ENCODE measurements at places on chromosomes 11 and 22.

DNA sequence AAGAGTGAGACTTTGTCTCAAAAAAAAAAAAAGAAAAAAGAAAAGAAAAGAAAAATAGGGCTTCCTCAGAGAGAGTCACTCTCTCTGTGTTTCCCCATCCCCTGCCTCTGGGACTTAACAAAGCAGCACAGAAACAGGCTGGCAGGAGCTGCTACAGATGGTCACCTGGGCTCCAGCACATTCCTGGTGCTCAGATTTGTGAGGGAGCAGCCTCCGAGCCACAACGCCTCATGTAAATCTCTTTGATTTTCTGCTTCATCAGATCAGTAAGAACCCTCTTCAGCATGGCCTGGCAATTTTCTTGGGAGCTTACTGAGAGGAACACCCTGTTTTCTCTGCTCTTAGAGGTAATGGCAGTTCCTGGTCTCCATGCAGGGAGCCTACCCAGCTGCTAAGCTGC lies 15.2 kb upstream of the LDHA start:
- no peak for DNase-seq

DNA sequence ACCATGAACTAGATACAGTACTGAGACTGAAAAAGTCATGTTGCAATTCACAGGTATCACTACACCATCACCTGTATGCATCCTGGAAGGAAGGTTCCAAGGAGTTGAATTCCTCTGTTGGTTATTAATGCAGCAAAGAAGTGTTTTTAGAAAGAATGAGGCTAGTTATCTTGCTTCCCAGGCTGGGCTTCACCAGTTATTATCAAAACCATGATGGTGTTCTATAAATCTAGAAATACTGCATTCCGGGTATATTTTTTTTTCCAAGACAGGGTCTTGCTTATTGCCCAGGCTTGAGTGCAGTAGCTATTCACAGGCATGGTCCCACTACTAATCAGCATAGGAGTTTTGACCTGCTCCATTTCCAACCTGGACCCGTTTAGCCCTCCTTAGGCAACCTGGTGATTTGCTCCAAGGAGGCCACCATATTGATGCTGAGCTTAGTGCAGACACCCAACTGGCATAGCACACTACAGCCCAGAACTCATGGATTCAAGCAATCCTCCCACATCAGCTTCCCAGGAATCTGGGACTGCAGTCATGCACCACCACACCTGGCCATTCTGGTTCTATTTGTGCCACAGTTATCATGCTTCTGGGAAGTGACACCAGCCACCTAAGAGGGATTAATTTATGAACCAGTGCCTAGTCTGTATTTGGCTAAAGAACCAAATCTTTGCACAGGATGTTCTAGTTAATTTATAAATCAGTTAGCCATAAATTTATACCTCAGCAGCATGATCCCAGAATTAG lies 1.6 kb upstream of the MPEG1 start:
- no peak for DNase-seq

- DNase-seq, result no peak
Observed at GRCh38 chr11:69877235-69877634, 58.0 kb upstream of the FGF3 start.

- DNase-seq, result no peak
Observed at GRCh38 chr11:87141322-87141721, 103.6 kb downstream of the TMEM135 start.

- no peak for DNase-seq
Observed at GRCh38 chr22:25334162-25334490, 114.7 kb downstream of the CRYBB2 start.

DNA sequence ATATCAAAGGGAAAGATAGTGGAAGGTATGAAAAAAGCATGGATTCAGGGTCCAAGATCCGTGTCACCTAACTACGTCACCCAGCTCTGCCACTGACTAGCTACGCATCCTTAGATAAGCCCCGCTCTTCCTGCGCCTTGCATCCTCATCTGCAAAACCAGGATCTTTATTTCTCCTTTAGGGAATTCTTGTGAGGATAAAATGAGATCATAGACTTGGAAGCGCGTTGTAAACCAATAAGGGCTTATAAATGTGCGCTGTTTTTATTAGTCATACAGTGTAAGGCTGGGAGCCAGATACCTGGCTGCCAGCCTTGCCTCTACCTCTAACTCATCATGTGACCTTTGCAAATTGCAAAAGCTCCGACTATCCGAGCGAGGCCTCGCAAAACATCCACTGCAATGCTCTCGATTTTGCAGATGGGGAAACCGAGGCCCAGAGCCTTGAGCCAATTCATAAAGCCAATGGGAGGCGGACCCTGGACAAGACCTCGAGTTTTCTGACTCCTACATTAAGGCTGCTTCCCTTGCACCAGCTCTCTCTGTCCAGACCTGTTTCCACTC lies 753 bp downstream of the PRPF19 start:
- no peak for DNase-seq

DNA sequence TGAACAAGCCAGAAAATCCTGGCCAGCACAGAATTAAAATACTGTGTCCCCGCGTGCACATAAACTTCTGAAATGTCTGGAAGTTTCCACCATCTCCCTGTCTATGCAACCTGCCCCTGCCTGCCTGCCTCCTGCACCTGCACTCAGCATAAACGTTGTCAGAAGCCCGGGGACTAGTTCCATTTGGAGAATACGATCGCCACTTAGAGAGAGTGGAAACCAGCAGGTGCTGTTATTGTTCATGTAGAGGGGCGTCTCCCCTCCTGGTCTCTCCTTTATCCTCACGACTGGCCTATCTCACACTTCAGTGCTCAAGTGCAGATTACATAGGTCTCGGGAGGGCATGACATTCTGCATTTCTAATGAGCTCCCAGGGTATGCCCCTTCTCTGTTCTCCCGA lies 35.6 kb downstream of the MPPED1 start:
- DNase-seq, result no peak

GRCh38 chr22:45102896-45103420 lies 60.8 kb upstream of the NUP50 start:
- DNase-seq, result no peak

- peak; percentile 22 for DNase-seq
Observed at GRCh38 chr11:17352950-17353820, 1.6 kb downstream of the NCR3LG1 start.

DNA sequence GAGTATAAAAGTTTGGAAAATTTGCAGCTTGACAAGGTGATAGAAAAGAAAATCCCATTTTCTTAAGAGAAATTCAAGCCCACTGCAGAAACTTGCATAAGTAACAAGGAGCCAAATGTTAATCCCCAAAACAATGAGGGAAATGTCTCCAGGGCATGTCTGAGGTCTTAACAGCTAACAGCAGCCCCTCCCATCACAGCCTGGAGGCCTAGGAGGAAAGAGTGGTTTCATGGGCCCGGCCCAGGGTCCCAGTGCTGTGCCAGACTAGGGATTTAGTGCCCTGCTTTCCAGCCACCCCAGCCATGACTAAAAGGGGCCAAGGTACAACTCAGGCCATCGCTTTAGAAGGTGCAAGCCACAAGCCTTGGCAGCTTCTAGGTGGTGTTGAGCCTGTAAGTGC lies 123.7 kb upstream of the TRPC6 start:
- no peak for DNase-seq

- no peak for DNase-seq
Observed at GRCh38 chr11:126186025-126186698, 25.3 kb downstream of the RPUSD4 start.

DNA sequence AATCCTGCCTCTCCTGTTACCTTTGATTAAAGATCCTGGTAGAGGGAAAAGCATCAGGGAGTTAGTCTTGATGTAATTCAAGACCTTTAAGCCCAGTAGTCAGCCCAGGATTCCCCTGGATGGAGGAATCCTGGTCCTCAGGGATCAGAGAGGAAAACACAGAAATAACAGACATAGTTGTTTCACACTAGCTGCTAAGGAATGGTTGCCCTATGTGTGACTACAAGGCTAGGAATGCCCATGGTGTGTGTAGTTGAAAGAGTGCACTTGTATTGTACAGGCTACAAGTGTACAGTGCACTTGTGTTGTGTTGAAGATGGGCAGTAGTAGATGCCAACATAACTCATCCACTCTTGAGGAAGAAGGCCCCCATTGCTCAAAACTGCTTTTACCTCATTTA lies 226.8 kb downstream of the AASDHPPT start:
- DNase-seq, result no peak

DNA sequence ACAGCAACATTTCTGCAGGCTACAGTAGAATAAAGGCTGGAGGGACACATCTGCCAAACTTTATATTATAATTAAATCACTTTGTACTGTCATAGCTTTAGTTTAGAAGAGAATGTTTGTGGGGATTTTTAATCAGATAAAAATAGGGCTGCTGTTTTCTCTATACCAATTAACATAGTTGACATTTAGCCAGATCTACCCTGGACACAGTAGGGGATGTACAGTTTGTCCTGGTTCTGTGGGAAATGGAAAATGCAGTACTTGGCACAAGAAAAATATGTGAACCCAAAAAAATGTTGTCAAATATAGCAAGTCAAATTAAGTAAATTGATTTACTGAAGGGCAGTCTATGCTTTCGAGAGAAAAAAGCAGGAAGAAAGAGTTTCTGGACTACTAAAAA lies 20.8 kb upstream of the PICALM start:
- no peak for DNase-seq

DNA sequence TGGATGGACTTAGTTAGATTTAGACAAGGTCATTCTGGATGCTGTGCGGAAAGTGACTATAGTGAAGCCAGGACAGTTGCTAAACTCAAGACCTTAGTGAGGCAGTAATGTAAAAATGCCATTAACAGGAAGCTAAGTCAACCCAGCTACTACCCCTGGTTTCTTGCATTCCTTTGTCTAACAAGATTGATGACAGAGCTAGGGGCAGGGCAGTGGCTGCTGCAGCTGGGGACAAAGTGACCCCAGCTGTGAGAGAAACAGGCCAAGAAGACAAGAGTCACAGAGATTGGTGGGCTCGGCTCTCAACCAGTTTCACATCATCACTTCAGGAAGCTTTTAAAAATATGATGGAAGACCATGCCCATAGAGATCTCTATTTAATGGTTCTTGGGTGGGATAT lies 110.4 kb upstream of the POU2AF2 start:
- DNase-seq, result no peak

DNA sequence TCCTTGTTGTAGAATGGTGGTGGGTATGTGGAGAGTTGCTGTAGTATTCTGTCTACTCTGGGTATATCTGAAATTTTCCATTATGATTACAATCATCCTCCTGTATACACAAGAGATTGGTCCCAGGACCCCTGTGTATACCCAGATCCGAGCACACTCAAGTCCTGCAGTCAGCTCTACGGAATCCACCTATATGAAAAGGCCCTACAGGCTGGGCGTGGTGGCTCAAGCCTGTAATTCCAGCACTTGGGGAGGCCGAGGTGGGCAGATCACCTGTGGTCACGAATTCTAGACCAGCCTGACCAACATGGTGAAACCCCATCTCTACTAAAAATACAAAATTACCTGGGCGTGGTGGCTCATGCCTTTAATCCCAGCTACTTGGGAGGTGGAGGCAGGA lies 17.2 kb downstream of the PARVA start:
- DNase-seq, result no peak

- no peak for DNase-seq
Observed at GRCh38 chr11:57475191-57475590, 14.9 kb downstream of the RTN4RL2 start.

DNA sequence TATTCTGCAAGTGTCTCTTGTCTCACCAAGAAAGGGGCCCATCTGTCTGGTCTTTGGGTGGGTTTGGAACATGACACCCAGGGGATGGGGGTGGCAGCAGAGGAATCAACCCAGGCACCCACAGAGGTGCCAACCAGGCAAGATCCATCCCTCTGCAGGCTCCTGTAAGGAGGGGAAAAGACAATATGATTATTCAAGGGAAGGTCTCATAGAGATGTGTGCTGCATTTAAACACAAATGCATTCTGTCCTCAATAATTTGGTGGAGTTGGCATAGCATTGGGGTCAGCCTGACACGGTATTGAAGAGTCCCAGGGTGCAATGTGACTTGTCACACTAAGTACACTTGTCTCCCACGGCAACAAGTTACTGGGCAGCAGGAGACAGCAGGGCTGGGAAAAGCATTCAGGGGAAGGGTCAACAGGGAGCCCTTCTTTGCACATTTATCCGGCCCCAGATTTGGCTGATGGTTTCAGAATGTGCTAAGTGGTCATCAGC lies 33.1 kb upstream of the SPON1 start:
- DNase-seq, result no peak

DNA sequence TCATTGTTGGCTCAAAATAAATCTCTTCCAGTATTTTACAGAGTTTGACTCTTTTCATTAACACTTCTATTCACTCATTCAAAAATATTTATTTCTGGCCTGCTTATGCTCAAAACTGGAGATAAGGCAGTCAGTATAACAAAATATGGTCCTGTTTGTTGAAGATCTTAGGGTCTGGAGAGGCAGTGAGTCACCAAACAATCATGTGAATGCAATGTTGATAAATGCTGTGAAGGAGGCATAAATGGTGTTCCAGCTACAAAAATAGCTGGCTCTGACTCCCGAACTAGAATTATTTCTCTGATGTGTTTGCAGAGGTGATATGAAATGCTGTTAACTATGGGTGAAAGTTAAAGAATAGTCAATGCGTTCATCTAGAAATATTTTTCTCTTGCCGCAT lies 390.6 kb downstream of the AASDHPPT start:
- no peak for DNase-seq

- no peak for DNase-seq
Observed at GRCh38 chr11:27418356-27418755, 54.2 kb downstream of the LGR4 start.

DNA sequence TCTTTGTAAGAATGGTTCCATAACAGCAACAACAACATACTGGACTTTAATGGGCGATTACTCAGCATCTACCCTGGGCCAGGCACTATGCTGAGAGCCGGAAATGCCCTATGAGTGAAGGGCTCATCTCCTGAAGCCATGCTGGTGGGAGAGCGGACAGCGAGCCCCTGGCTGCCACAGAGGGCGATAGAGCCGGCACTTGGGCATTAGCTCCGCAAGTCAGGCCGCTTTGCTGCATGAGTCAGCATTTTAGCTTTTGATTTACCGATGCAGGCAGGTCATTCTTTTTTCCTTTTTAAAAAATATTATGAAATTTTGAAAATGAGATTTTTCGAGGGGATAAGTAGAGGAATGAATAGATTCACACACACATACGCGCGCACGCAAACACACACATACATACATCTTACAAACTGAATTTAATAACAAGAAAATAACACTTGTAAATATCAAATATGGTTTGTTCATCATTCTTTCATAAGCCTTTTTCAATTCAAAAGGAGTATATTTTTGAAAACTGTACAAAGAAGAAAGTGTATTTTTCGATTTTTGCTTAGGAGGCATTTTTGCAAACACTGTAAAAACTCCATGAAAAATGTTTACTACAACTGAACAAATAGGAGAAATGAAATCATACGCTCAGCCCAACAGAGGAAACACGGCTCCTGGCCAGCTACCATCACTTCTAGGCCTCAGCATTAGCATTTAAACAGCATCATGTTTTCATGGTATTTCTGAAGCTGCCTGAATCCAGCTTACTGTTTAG lies 667.3 kb downstream of the OPCML start:
- DNase-seq, result no peak

- DNase-seq, result no peak
Observed at GRCh38 chr11:64728757-64729365, 5.9 kb upstream of the NRXN2 start.

- no peak for DNase-seq
Observed at GRCh38 chr11:48044577-48044976, 64.2 kb downstream of the PTPRJ start.

- no peak for DNase-seq
Observed at GRCh38 chr11:15586741-15587473, 472.2 kb downstream of the INSC start.

- DNase-seq, result no peak
Observed at GRCh38 chr11:70341881-70342429, 56.4 kb upstream of the CTTN start.
